ENCODE measurements at places on chromosomes 3 and 15. TPM values are rescaled to one million over a fixed set of nuclear protein-coding genes. Genes with fewer than 3 reads are reported as not detected.
A peak's percentile ranks its signal among the peaks of the same experiment; 100 is the strongest.

The LYZL4 gene
- total RNA-seq, result not detected

- no peaks in the 10 kb centered on the region for H3K36me3 ChIP-seq
- no peaks in the 10 kb centered on the region for H3K4me1 ChIP-seq
- H3K27ac ChIP-seq, result no peak overlapping the region
- peaks cover 2% of the 10 kb centered on the region for H3K27me3 ChIP-seq
- DNase-seq, result no peak
Measured at GRCh38 chr3:69761896-69762767, 22.9 kb downstream of the MITF start.

GRCh38 chr3:177626045-177626444 is 428.8 kb upstream of the TBL1XR1 start:
- H3K27me3 ChIP-seq, result no peaks in the 10 kb centered on the region
- peaks cover 26% of the 10 kb centered on the region for H3K4me1 ChIP-seq
- H3K36me3 ChIP-seq, result no peaks in the 10 kb centered on the region
- no peak overlapping the region for H3K4me3 ChIP-seq
- H3K27ac ChIP-seq, result no peak overlapping the region

GRCh38 chr3:53420831-53421230 is 73.5 kb upstream of the DCP1A start:
- H3K27ac ChIP-seq, result no peak overlapping the region
- no peak for DNase-seq
- H3K36me3 ChIP-seq, result no peaks in the 10 kb centered on the region
- no peak overlapping the region for H3K4me3 ChIP-seq

- DNase-seq, result no peak
- H3K4me1 ChIP-seq, result no peaks in the 10 kb centered on the region
- peaks cover 6% of the 10 kb centered on the region for H3K27me3 ChIP-seq
- H3K27ac ChIP-seq, result no peak overlapping the region
- no peaks in the 10 kb centered on the region for H3K36me3 ChIP-seq
- no peak overlapping the region for H3K4me3 ChIP-seq
Measured at GRCh38 chr15:48433226-48433886, 102.1 kb downstream of the DUT start.

The IQCF5 gene
- not detected for total RNA-seq

GRCh38 chr15:40353697-40354096 is 2.9 kb downstream of the PHGR1 start:
- H3K36me3 ChIP-seq, result no peaks in the 10 kb centered on the region
- no peak overlapping the region for H3K4me3 ChIP-seq
- DNase-seq, result no peak
- peaks cover 26% of the 10 kb centered on the region for H3K27me3 ChIP-seq
- H3K4me1 ChIP-seq, result no peaks in the 10 kb centered on the region

DNA sequence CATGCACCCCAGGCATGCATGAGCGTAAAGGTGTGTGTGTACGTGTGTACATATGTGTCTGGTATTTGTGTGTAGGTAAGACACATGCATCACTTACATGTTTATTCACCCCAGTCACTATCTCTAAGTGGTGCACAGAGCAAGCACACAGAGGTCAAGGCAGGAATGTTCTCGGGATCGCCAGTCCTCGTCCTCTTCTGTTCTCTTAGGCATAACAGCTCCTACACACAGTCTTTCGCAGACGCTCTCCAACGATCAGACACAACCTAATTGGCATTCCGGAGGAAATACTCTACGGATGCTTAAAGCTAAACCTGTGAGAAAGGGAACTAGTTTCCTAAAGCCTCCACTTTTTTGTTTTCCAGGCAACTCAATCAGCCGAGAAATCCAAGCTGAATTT is 95.9 kb downstream of the ADAMTS17 start:
- no peaks in the 10 kb centered on the region for H3K27me3 ChIP-seq
- H3K4me1 ChIP-seq, result no peaks in the 10 kb centered on the region
- no peak overlapping the region for H3K27ac ChIP-seq
- no peak for DNase-seq

GRCh38 chr3:120348065-120348990 is 826 bp downstream of the LRRC58 start:
- DNase-seq, result peak; percentile 51
- H3K4me3 ChIP-seq, result peak overlapping the region; percentile 92
- peaks cover 23% of the 10 kb centered on the region for H3K27me3 ChIP-seq
- H3K36me3 ChIP-seq, result peaks cover 25% of the 10 kb centered on the region
- peaks cover 55% of the 10 kb centered on the region for H3K4me1 ChIP-seq

The KIAA1143 gene
- 39.2 TPM for total RNA-seq

DNA sequence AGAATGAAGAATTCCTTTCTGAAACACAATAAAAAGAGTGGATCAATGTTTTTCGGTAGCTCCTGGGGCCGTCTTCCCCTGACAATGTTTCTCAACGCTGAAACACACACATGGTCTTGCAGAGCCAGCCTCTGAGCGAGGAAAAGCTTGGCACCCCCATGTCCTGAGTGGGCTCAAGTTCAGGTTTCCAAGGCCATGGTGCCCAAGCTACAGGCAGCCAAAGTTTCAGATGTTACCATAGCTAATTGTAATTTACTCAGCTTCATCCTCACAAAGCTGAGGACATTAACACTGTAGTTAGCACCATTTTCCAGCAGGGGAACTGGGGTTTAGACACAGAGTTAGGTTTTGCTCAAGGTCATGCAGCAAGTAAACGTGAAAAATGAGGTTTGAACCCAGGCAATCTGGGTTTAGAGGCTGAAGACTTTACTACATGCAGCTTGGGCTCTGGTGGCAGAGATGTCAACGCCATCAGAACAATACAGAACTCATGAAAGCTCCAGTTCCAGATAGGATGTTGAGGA is 199.1 kb downstream of the TJP1 start:
- H3K36me3 ChIP-seq, result no peaks in the 10 kb centered on the region
- H3K4me3 ChIP-seq, result no peak overlapping the region
- no peaks in the 10 kb centered on the region for H3K27me3 ChIP-seq
- H3K4me1 ChIP-seq, result no peaks in the 10 kb centered on the region
- no peak overlapping the region for H3K27ac ChIP-seq

- peaks cover 36% of the 10 kb centered on the region for H3K27me3 ChIP-seq
- H3K4me3 ChIP-seq, result no peak overlapping the region
- H3K36me3 ChIP-seq, result no peaks in the 10 kb centered on the region
- H3K27ac ChIP-seq, result no peak overlapping the region
- H3K4me1 ChIP-seq, result peaks cover 13% of the 10 kb centered on the region
- no peak for DNase-seq
Measured at GRCh38 chr3:123880998-123881561, 3.1 kb downstream of the MYLK start.

GRCh38 chr3:88509582-88509981 is 359.8 kb downstream of the C3orf38 start:
- no peak for DNase-seq
- no peak overlapping the region for H3K4me3 ChIP-seq
- no peaks in the 10 kb centered on the region for H3K27me3 ChIP-seq

- peak overlapping the region; percentile 89 for H3K4me3 ChIP-seq
- H3K4me1 ChIP-seq, result peaks cover 40% of the 10 kb centered on the region
- H3K36me3 ChIP-seq, result peaks cover 5% of the 10 kb centered on the region
- H3K27ac ChIP-seq, result peak overlapping the region; percentile 59
- peaks cover 30% of the 10 kb centered on the region for H3K27me3 ChIP-seq
- DNase-seq, result no peak
Measured at GRCh38 chr15:39921274-39921638, 1.2 kb upstream of the GPR176 start.

DNA sequence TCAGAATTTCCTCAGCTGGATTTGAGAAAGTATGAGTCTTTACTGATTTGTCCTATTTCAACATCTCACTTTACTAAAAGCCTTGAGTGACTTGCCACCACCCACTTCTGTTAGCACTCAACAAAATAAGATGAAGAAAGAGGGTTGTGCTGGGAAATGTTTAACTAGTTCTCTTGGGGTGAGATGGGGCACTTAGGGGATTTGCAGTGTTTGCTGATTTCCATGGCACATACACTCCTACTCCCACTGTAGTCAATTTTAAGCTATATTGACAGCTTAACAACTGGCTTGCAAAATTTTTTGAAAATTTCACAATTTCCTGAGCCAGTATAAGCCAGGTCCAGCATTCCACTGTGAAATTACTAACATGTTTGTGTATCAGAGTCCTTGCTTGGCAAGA is 463.1 kb upstream of the ARHGEF26 start:
- H3K36me3 ChIP-seq, result peaks cover 2% of the 10 kb centered on the region
- no peak overlapping the region for H3K4me3 ChIP-seq
- no peak overlapping the region for H3K27ac ChIP-seq

DNA sequence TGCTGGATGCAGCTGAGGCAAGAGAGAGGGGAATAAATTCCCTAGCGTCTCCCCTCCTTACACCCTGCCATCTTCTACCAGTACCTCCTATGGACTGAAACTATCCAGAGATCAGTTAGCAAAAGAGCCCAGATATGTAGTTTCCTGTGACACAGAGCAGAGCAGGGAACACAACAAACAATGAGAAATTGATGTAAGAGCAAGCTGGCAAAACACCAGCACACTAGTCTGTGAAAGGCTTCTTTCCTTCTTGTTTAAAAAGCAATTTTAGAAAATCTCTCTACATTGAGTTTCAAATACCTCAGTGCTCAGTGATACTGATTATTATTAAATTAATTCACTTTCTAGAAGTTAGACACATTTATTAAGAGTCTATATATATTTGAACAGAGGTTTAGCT is 215.6 kb upstream of the AZI2 start:
- no peaks in the 10 kb centered on the region for H3K36me3 ChIP-seq
- H3K4me1 ChIP-seq, result no peaks in the 10 kb centered on the region
- no peaks in the 10 kb centered on the region for H3K27me3 ChIP-seq

The COL7A1 gene
- 0.83 TPM for total RNA-seq

DNA sequence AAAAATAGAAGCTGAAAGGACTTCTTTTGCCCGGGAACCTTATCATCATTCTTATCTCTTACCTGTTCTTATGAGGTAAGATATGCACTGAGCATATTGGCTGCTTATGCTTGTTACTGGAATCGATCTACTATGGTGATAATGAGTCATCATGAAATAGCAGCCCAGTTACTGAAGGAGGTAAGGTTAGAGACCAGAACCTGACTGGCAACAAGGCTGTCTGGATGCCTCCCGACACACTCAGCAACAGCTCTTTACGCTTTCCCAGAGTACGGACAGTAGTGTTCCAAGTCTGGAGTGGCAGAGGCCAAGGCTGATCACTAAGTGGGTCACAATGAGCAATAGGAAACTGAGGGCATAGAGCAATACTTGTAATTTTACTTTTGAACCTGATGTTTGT is 314.1 kb downstream of the NLGN1 start:
- H3K36me3 ChIP-seq, result no peaks in the 10 kb centered on the region
- DNase-seq, result no peak
- no peak overlapping the region for H3K4me3 ChIP-seq
- H3K27ac ChIP-seq, result no peak overlapping the region

The SCN11A gene
- 0.05 TPM for total RNA-seq
